ENCODE measurements at places on chromosomes 7 and 10.
A peak's percentile ranks its signal among the peaks of the same experiment; 100 is the strongest.

DNA sequence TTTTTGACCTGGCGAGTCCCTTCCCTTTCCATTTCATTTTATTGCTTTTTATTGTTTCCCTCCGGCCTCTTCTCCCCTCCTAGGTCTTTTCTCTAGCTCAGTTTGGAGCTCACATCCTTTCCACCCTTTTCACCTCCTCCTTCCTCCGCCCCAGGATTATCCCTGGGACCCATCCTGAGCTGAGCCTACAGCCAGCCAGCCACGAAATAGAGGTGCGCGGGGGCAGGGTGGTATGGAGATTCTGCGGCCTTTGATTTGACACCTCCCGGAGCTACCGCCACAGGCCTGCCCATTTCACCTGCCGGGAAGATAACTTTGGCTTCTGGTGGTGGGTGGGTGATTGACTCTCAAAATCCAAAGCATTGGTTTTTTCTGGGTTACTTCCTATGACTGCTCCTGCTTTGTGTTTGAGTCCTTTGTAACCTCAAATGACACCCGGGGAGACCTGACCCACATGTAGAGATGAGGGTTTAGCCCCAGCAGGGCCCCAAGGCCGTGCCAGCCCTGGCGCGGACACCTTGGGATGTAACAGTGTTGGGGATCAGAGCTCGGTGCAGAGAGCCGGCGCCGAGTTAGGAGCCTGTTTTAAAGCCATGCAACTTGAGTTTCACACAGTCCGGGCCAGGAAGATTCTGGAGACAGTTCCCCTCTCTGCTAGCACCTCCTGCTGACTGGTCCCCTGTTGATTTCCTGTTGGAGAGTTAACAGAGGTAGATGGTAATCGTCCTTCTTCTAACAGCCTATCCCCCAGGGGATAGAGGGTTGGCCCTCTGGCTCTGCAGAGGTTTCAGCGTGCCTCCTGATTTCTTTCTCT is 1.5 kb downstream of the DUSP5 start:
- H3K36me3 ChIP-seq: peaks cover 14% of the 10 kb centered on the region
- peaks cover 75% of the 10 kb centered on the region for H3K4me1 ChIP-seq
- H3K4me3 ChIP-seq: peak overlapping the region; percentile 94
- no peak for DNase-seq

GRCh38 chr10:63720072-63720537 is 198.9 kb downstream of the REEP3 start:
- H3K4me1 ChIP-seq: peaks cover 8% of the 10 kb centered on the region
- no peak overlapping the region for H3K4me3 ChIP-seq
- no peak for DNase-seq
- H3K27ac ChIP-seq: no peak overlapping the region

DNA sequence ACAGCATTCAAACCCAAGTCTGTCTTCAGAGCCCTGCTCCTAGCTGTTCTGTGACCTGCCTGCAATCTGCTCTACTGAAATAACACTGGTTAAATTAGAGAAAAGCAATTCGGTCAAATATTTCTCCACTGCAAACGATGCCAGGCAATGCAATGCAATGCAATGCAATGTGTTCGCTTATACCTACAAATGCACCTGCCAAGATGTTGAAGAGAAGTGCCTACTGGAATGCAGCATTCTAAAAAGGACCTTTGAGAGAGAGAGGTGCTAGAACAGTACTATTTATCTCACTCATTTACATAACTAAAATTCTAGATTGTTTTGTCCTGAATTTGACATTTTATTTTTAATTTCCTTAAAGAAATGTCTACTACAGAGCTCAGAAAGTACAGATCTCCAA is 157.3 kb upstream of the CDK1 start:
- H3K36me3 ChIP-seq: peaks cover 2% of the 10 kb centered on the region
- H3K27ac ChIP-seq: no peak overlapping the region
- H3K4me3 ChIP-seq: no peak overlapping the region
- no peak for DNase-seq
- H3K4me1 ChIP-seq: peaks cover 30% of the 10 kb centered on the region

- no peaks in the 10 kb centered on the region for H3K36me3 ChIP-seq
- H3K4me3 ChIP-seq: no peak overlapping the region
- DNase-seq: no peak
- peaks cover 38% of the 10 kb centered on the region for H3K27me3 ChIP-seq
- no peaks in the 10 kb centered on the region for H3K4me1 ChIP-seq
Measured at GRCh38 chr7:103919272-103919868, 70.1 kb downstream of the RELN start.

- no peaks in the 10 kb centered on the region for H3K4me1 ChIP-seq
- H3K4me3 ChIP-seq: no peak overlapping the region
- DNase-seq: no peak
- peaks cover 28% of the 10 kb centered on the region for H3K27me3 ChIP-seq
Measured at GRCh38 chr10:49223205-49223604, 35.0 kb upstream of the TMEM273 start.

GRCh38 chr7:15891151-15891881 is 204.8 kb upstream of the MEOX2 start:
- no peak overlapping the region for H3K27ac ChIP-seq
- no peaks in the 10 kb centered on the region for H3K27me3 ChIP-seq
- no peaks in the 10 kb centered on the region for H3K4me1 ChIP-seq
- no peaks in the 10 kb centered on the region for H3K36me3 ChIP-seq

DNA sequence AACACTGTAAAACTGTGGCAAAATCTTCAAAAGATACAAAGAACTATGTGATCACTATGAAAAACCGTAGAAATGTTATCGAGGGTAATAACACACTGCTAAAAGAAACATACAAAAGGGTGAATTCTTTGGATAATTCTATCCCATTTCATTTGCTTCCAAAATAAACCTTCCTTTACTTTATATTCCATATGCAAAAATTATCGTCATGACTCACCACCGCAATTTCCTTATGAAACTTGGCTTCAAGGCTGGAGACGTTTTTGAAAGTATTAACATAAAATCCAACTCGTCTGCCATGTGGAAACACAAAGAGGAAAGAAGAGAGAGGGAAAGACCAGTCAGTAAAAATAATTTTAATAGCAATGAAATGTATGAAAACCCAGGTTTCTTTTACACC is 165.2 kb downstream of the AMPH start:
- H3K27me3 ChIP-seq: no peaks in the 10 kb centered on the region
- H3K4me3 ChIP-seq: no peak overlapping the region
- peaks cover 6% of the 10 kb centered on the region for H3K4me1 ChIP-seq
- H3K27ac ChIP-seq: no peak overlapping the region
- no peaks in the 10 kb centered on the region for H3K36me3 ChIP-seq

DNA sequence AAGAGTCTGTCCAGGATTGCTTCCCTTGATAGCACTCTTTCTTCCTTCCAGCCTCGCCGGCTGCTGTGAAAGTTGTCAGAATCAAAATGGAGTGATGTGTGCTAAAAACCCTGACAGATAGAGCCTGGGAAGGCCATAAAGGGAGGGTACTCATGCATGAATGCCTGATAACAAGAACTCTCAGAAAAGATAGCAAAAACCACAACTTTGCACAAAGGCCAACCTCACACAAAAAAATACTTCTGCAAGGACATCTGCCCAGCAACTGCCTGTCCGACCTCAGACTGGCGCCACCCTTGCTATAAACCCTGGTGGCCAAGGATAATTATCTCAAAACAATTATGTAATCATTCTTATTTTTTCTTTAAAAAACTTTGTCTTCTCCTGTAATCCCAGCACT is 133.2 kb upstream of the SVIL start:
- H3K27me3 ChIP-seq: peaks cover 19% of the 10 kb centered on the region
- H3K27ac ChIP-seq: no peak overlapping the region
- H3K36me3 ChIP-seq: no peaks in the 10 kb centered on the region
- H3K4me1 ChIP-seq: peaks cover 8% of the 10 kb centered on the region
- no peak for DNase-seq
- no peak overlapping the region for H3K4me3 ChIP-seq

- peaks cover 4% of the 10 kb centered on the region for H3K4me1 ChIP-seq
- no peaks in the 10 kb centered on the region for H3K27me3 ChIP-seq
- H3K27ac ChIP-seq: no peak overlapping the region
- no peak overlapping the region for H3K4me3 ChIP-seq
- peaks cover 2% of the 10 kb centered on the region for H3K36me3 ChIP-seq
Measured at GRCh38 chr10:86960003-86960862, 1.8 kb downstream of the SNCG start.

DNA sequence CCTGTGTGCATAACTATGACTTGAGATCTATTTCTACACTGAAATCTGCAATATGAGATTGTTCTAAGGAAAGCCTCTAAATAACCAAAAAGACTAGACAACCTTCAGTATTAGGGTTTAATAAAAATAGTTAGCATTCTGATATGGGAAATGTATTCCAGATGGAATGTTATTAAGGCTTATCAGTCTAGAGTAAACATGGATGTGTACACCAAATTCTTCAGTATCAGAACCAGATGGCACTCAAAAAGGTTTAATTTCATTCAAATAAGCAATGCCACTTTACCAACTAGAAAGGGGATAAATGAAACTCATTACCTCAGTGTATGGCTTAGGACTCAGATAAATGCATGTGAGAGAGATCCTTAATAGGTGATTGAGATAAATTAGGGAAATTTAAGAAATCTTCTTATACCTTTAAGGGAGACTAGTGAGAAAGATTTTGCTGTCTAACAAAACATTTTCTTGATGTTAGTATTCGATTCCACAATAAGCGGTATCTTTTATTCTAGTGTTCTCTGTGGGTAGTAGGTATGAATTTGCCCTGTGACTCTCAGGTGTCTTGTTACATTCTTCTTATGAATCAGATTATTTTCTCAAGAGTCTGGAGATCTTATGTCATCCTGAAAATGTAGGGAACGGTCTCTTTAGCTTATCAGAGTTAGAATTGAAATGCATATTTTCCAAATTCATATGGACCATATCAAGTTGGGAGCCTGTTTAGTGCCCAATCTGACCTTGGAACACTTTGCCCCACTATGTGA is 159.2 kb downstream of the PRKG1 start:
- H3K36me3 ChIP-seq: no peaks in the 10 kb centered on the region
- no peaks in the 10 kb centered on the region for H3K27me3 ChIP-seq
- H3K4me3 ChIP-seq: no peak overlapping the region
- no peak overlapping the region for H3K27ac ChIP-seq

DNA sequence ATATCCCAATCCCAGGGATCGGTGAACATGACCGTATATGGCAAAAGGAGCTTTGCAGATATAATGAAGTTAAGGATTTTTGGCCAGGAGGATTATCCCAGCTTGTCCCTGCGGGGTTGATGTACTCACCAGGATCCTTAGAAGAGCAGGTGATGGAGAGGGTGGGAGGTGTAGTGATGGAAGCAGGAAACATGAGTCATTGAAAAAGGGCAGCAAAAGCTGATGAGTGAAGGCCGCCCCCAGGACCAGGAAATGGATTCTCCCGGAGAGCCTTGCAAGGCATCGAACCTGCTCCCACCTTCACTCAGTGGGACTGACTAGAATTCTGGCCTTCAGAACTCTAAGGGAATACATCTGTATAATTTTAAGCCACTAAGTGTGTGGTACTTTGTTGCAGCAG is 5.2 kb upstream of the NUPR2 start:
- H3K36me3 ChIP-seq: no peaks in the 10 kb centered on the region
- no peak overlapping the region for H3K4me3 ChIP-seq
- no peaks in the 10 kb centered on the region for H3K4me1 ChIP-seq
- H3K27me3 ChIP-seq: peaks cover 22% of the 10 kb centered on the region
- no peak overlapping the region for H3K27ac ChIP-seq
- DNase-seq: no peak

DNA sequence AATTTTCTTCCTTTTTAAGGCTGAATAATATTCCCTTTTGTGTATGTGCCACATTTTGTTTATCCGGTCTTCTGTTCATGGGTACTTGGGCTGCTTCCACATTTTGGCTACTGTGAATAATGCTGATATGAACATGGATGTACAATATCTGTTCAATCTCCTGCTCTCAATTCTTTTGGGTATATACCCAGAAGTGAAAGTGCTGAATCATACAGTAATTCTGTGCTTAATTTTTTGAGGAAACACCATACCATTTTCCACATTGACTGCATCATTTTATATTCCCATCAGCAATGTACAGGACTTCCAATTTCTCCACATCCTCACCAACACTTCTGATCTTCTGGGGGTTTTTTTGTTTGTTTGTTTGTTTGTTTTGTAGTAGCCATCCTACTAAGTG is 135.0 kb upstream of the INHBA start:
- no peak for DNase-seq
- H3K4me1 ChIP-seq: no peaks in the 10 kb centered on the region
- H3K27me3 ChIP-seq: no peaks in the 10 kb centered on the region

GRCh38 chr10:1173091-1173490 is 116.9 kb downstream of the WDR37 start:
- H3K27ac ChIP-seq: no peak overlapping the region
- H3K27me3 ChIP-seq: peaks cover 25% of the 10 kb centered on the region
- no peak for DNase-seq
- H3K36me3 ChIP-seq: no peaks in the 10 kb centered on the region
- H3K4me3 ChIP-seq: no peak overlapping the region
- H3K4me1 ChIP-seq: no peaks in the 10 kb centered on the region

- H3K36me3 ChIP-seq: no peaks in the 10 kb centered on the region
- DNase-seq: no peak
- H3K4me3 ChIP-seq: no peak overlapping the region
Measured at GRCh38 chr7:113639221-113639620, 279.6 kb downstream of the PPP1R3A start.

DNA sequence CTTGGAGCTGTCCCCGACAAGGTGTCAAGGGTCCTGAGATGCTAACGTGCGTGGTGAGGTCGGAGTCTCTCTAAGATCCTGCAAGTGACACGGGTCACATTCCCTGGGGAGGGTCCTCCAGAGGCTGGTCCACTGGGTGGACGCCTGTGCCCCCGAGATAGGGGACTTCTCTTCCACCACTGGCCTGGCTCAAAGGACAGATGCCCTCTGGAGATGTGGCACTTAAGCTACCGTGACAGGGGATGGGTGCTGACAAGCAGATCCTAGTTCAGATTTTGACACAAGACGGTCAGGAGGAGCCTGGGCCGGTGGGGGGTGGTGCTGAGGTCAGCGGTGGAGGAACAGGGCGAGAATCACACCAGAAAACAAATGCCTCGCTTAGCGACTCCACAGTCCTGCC is 178.0 kb downstream of the ADARB2 start:
- H3K36me3 ChIP-seq: no peaks in the 10 kb centered on the region
- no peak overlapping the region for H3K4me3 ChIP-seq
- no peak overlapping the region for H3K27ac ChIP-seq
- no peaks in the 10 kb centered on the region for H3K4me1 ChIP-seq

DNA sequence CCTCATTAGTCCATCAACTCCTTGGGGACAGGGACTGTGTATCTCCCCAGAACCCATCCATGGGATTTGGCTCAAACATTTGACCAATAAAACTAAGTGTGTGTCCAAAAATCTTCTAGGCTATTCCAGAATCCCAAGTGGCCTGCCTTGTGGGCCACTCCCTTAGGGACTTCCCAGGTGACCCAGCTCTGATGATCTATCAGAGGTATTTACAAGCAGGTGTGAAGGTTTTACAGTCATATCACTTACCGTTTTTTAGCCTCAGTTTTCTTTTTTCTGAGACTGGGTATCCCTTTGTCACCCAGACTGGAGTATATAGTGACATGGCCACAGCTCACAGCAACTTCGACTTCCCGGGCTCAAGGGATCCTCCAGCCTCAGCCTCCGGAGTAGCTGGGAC is 64.4 kb downstream of the PIP4K2A start:
- peaks cover 86% of the 10 kb centered on the region for H3K4me1 ChIP-seq
- peaks cover 22% of the 10 kb centered on the region for H3K36me3 ChIP-seq
- H3K27ac ChIP-seq: peak overlapping the region; percentile 99

Measured in central memory CD8-positive, alpha-beta T cell (primary cell).